ENCODE measurements at places on chromosomes 2 and 18.

- H3K4me1 ChIP-seq = peaks cover 14% of the 10 kb centered on the region
- H3K27ac ChIP-seq = no peak overlapping the region
- H3K4me3 ChIP-seq = no peak overlapping the region
- no peaks in the 10 kb centered on the region for H3K27me3 ChIP-seq
Observed at GRCh38 chr2:68046642-68047240, 16.1 kb downstream of the C1D start.

- no peaks in the 10 kb centered on the region for H3K4me1 ChIP-seq
- no peaks in the 10 kb centered on the region for H3K36me3 ChIP-seq
- H3K4me3 ChIP-seq = no peak overlapping the region
- no peak for DNase-seq
- no peak overlapping the region for H3K27ac ChIP-seq
Observed at GRCh38 chr2:76668279-76668678, 853.9 kb downstream of the LRRTM4 start.

DNA sequence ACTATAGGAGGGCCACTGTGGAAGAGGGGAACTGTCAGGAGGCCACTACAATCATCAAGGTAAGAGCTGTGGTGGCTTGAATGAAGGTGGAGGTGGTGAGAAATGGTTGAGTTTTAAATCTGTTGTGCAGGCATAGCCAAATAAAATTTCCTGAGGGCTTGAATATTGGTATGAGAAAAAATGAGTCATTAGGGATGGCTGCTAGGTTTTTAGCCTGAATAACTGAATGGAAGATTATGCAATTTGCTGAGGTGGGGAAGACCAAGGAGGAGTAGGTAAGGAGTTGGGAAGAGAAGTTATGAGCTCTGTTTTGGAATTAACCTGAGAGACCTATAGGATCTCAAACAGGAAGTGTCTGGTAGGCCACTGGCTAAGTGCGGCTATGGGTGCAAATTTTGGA lies 84.0 kb downstream of the KLHL14 start:
- H3K36me3 ChIP-seq = peaks cover 10% of the 10 kb centered on the region
- no peak overlapping the region for H3K27ac ChIP-seq
- peaks cover 5% of the 10 kb centered on the region for H3K4me1 ChIP-seq
- no peak for DNase-seq

GRCh38 chr18:3597409-3598357 lies 147.7 kb downstream of the TGIF1 start:
- peaks cover 38% of the 10 kb centered on the region for H3K4me1 ChIP-seq
- peak overlapping the region; percentile 14 for H3K4me3 ChIP-seq
- H3K36me3 ChIP-seq = no peaks in the 10 kb centered on the region
- no peak for DNase-seq
- H3K27me3 ChIP-seq = no peaks in the 10 kb centered on the region
- H3K27ac ChIP-seq = peak overlapping the region; percentile 94

GRCh38 chr2:54572262-54572635 lies 116.1 kb downstream of the SPTBN1 start:
- H3K27me3 ChIP-seq = no peaks in the 10 kb centered on the region
- H3K36me3 ChIP-seq = peaks cover 10% of the 10 kb centered on the region
- H3K4me3 ChIP-seq = peak overlapping the region; percentile 51
- H3K4me1 ChIP-seq = peaks cover 93% of the 10 kb centered on the region
- DNase-seq = no peak

DNA sequence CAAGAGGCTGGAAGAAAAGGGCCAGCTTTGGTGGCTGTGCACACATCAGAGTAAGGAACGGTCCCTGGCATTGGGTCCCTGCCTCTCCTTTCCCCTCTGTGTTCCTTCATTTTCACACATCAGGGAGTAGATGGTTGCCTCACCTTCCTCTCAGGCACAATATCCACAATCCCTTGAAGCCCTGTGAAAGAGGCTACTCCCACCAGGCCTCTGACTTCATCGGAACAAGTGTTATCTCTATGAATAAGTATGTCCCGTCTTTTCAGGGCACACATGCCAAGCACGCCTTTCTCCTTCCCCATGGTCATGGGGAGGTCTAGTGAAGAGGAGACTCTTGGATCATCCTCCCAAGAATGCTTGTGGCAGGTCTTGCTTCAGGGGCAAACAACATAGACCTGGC lies 61.2 kb upstream of the LMAN1 start:
- H3K36me3 ChIP-seq = no peaks in the 10 kb centered on the region
- H3K27ac ChIP-seq = no peak overlapping the region
- no peak overlapping the region for H3K4me3 ChIP-seq
- DNase-seq = no peak
- peaks cover 24% of the 10 kb centered on the region for H3K27me3 ChIP-seq

DNA sequence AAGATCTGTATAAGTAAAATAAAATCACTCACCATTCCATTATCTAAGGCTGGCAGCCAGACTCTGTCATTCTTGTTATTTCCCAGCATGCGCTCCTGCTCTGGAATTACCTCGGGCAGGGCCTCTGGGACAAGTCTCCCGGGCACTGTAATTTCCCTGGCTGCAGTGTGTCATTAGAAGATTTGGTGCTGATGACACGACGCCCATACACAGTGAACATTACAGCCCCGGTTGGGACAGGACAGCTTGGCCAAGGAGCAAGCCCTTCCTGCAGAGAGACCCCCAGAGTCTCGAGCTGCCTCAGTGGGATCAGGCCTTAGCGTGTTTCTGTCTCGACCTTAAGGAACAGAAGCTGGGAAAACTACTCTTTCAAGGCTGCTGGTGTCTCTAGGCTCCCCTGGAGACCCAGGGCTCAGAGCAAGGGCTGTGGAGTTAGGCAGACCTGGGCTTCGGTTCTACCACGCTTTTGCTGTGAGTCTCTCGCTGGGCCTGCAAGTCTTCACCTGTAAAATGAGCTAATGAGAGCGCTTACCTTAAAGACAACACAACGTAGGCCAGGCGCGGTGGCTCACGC lies 39.7 kb downstream of the SMAD7 start:
- peaks cover 5% of the 10 kb centered on the region for H3K4me1 ChIP-seq
- H3K27me3 ChIP-seq = no peaks in the 10 kb centered on the region
- H3K4me3 ChIP-seq = no peak overlapping the region

- H3K4me1 ChIP-seq = no peaks in the 10 kb centered on the region
- peaks cover 29% of the 10 kb centered on the region for H3K27me3 ChIP-seq
- no peaks in the 10 kb centered on the region for H3K36me3 ChIP-seq
- H3K4me3 ChIP-seq = no peak overlapping the region
- DNase-seq = no peak
- H3K27ac ChIP-seq = no peak overlapping the region
Observed at GRCh38 chr2:23588106-23588505, 203.1 kb downstream of the KLHL29 start.

- H3K27me3 ChIP-seq = no peaks in the 10 kb centered on the region
- no peak overlapping the region for H3K27ac ChIP-seq
- no peaks in the 10 kb centered on the region for H3K4me1 ChIP-seq
- H3K36me3 ChIP-seq = no peaks in the 10 kb centered on the region
Observed at GRCh38 chr2:204505488-204505887, 39.8 kb upstream of the PARD3B start.

DNA sequence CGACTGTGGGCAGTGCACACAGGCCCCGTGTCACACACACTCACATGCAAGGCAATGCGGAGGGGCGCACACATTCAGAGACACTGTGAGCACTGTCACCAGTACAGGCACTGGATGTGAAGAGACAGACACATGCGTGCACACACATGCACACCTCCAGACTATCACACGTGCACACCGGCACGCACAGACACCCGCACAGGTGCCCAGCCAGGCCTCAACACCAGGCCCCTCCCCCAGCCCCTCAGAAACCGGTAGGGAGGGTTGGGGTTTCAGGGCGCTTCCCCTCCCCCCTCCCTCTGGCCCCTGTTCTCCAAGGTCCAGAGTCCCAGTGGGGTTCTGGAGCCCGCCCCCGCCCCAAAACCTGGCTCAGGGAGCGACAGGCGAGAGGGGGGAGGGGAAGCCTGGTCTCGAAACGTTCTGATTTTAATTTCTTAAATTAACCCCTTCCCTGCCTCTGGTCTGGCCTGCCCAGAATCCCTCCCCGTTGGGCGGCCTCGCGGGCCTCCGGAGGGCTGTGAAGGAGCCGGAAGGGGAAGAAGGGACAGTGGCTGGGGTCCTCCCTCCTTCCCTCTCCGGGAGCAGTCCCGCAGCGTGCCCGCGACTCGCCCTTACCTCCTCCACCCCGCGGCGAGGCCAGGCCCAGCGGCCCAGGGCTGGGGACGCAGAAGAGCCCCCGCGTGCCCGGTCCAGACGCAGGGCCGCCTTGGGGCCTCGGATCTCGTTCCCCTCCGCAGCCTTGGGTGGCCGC lies 558 bp downstream of the FBXO41 start:
- peaks cover 17% of the 10 kb centered on the region for H3K36me3 ChIP-seq
- peak overlapping the region; percentile 33 for H3K27ac ChIP-seq
- H3K4me3 ChIP-seq = peak overlapping the region; percentile 80
- no peaks in the 10 kb centered on the region for H3K27me3 ChIP-seq

GRCh38 chr2:168663993-168664392 lies 138.4 kb upstream of the NOSTRIN start:
- no peak overlapping the region for H3K4me3 ChIP-seq
- no peaks in the 10 kb centered on the region for H3K27me3 ChIP-seq
- no peak for DNase-seq

- peaks cover 3% of the 10 kb centered on the region for H3K36me3 ChIP-seq
- no peaks in the 10 kb centered on the region for H3K27me3 ChIP-seq
- H3K4me1 ChIP-seq = peaks cover 10% of the 10 kb centered on the region
- DNase-seq = no peak
- no peak overlapping the region for H3K4me3 ChIP-seq
Observed at GRCh38 chr2:106032676-106033075, 161.4 kb downstream of the UXS1 start.

GRCh38 chr2:61949458-61949713 lies 43.9 kb downstream of the COMMD1 start:
- DNase-seq = no peak
- H3K27me3 ChIP-seq = no peaks in the 10 kb centered on the region
- H3K27ac ChIP-seq = peak overlapping the region; percentile 62
- H3K4me3 ChIP-seq = no peak overlapping the region

DNA sequence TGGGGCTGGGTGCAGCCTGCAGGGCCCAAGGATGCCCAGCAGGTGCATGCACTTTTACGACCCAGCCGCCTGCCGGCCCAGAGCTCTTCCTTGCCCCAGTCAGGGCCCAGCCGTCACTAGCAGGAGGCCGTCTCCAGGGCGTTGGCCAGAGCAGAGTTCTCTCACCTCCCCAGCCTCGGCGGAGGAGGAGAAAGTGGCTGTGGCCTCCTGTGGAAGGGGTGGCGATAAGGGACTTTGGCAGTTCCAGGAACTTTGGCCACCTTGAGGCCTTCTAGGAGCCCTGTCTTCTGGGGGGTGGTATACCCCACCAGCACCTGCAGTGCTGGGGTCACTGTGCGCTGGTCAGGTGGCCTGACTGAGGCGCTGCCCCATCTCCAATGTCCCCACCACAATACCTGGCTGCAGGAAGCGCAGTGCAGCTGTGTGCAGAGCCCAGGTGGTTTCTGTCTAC lies 22.0 kb downstream of the NPPC start:
- H3K4me1 ChIP-seq = peaks cover 1% of the 10 kb centered on the region
- DNase-seq = no peak
- no peak overlapping the region for H3K27ac ChIP-seq
- H3K4me3 ChIP-seq = no peak overlapping the region
- H3K36me3 ChIP-seq = no peaks in the 10 kb centered on the region

DNA sequence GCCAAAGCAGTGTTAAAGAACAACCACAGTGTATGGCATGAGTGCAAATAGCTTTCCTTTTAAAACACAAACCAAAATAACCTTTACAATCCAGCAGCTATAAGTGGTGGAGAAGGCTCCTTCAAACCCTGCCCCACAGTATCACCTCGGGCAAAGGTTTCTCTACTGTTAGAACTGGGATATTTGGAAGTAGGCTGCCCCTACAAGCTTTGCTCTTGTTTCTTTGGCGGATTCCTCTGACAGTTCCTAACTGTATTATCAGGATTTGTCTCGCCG lies 214.8 kb downstream of the ZNF521 start:
- H3K27me3 ChIP-seq = no peaks in the 10 kb centered on the region
- no peaks in the 10 kb centered on the region for H3K4me1 ChIP-seq
- no peak overlapping the region for H3K27ac ChIP-seq
- no peak overlapping the region for H3K4me3 ChIP-seq
- H3K36me3 ChIP-seq = no peaks in the 10 kb centered on the region

- H3K36me3 ChIP-seq = no peaks in the 10 kb centered on the region
- no peak for DNase-seq
- no peak overlapping the region for H3K4me3 ChIP-seq
- no peaks in the 10 kb centered on the region for H3K4me1 ChIP-seq
- peaks cover 19% of the 10 kb centered on the region for H3K27me3 ChIP-seq
- no peak overlapping the region for H3K27ac ChIP-seq
Observed at GRCh38 chr2:2107141-2107540, 223.9 kb downstream of the MYT1L start.

DNA sequence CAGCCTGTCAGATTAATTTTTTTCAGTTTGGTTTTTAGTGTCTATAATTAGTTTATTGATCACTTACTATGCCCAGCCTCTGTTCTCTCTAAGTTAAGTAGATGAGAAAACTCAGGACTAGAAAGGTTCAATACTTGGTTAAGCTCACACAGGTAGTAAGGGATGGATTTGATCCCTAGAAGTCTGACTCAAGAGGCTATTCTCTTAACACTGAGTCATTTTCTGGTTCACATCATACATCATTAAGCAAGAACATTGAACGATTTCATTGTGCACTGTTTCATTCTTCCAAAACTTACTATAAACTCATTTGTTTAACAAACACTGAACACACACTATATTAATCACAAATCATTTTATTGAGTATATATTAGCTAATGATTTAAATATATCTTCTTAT lies 54.1 kb upstream of the SLC38A11 start:
- no peaks in the 10 kb centered on the region for H3K36me3 ChIP-seq
- no peaks in the 10 kb centered on the region for H3K27me3 ChIP-seq
- H3K4me3 ChIP-seq = no peak overlapping the region
- no peak for DNase-seq

All from stimulated activated naive B cell treated with anti-CD40 and anti-IgM and Interleukin-4, amounts not matched to agents 10 μg/mL and 1 μg/mL and 100 μg/mL, for 72 hours (primary cell).